ENCODE measurements at places on chromosomes 13 and 19.

DNA sequence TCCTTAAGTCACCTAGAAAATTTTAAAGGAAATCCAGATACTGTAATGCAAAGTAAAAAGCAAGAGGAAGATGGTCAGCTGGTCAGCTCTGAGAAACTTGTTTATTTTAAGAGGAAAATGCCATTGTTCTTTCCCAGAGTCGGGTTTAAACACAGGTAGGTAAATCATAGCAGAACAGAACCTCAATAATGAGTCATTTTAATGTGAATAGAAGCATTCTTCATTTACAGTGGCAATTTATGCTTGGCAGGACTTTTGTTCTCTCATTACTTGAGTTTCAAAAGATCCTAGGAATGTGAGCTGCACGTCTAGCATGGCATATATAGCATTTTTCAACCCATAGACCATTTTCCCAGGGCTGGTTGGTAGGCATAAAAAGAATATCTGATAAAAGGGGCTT lies 132.3 kb downstream of the LIG4 start:
- no peak for DNase-seq
- no peaks in the 10 kb centered on the region for H3K36me3 ChIP-seq
- H3K27me3 ChIP-seq: no peaks in the 10 kb centered on the region
- H3K4me3 ChIP-seq: no peak overlapping the region

DNA sequence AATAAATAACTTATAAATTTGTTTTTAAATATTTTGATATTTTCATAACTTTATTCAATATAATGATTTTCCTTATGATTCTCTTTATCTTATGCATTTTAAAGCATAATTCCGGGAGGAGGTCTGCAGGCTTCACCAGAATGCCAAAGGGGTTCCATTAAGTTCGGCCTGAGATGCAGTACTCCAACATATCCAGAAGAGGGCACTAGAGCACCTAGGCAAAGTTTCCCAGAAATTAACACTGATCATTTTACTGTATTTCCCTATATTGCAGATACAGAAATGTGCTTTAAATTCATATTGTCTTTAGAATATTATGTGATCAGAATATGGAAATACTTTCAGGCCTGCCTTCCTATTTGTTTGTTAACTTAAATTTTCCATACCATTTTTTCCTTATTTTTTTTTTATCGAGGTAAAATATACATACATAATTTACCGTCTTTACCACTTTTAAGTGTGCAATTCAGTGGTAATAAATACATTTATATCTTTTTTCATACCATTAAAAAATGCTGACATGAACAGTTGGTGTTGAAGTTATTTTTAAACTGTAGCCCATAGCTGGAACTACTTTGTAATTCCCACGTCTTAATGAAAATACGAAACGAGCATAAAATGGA lies 58.9 kb upstream of the TM9SF2 start:
- no peaks in the 10 kb centered on the region for H3K4me1 ChIP-seq
- no peak overlapping the region for H3K4me3 ChIP-seq
- no peaks in the 10 kb centered on the region for H3K36me3 ChIP-seq
- DNase-seq: no peak

- no peak overlapping the region for H3K27ac ChIP-seq
- no peaks in the 10 kb centered on the region for H3K27me3 ChIP-seq
- H3K4me1 ChIP-seq: peaks cover 16% of the 10 kb centered on the region
- H3K36me3 ChIP-seq: no peaks in the 10 kb centered on the region
Observed at GRCh38 chr13:30753030-30753616, 17.8 kb downstream of the ALOX5AP start.

DNA sequence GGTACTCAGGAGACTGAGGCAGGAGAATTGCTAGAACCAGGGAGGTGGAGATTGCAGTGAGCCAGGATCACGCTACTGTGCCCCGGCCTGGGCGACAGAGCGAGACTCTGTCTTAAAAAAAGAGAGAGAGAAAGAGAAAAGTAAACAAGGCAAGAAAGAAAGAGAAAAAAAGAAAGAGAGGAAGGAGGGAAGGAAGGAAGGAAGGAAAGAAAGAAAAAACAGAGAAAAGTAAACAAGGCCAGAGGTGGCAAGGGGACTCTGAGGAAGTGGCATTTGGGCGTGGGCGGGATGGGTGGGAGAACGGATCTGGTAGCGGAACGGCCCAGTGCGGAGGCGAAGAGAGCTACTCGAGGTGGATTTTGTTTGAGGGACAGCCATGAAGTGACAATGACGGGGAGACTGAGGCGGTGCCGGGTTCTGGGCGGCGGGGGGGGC lies 7.5 kb upstream of the ARRDC2 start:
- H3K36me3 ChIP-seq: no peaks in the 10 kb centered on the region
- H3K4me3 ChIP-seq: peak overlapping the region; percentile 45
- peaks cover 16% of the 10 kb centered on the region for H3K4me1 ChIP-seq
- no peaks in the 10 kb centered on the region for H3K27me3 ChIP-seq

DNA sequence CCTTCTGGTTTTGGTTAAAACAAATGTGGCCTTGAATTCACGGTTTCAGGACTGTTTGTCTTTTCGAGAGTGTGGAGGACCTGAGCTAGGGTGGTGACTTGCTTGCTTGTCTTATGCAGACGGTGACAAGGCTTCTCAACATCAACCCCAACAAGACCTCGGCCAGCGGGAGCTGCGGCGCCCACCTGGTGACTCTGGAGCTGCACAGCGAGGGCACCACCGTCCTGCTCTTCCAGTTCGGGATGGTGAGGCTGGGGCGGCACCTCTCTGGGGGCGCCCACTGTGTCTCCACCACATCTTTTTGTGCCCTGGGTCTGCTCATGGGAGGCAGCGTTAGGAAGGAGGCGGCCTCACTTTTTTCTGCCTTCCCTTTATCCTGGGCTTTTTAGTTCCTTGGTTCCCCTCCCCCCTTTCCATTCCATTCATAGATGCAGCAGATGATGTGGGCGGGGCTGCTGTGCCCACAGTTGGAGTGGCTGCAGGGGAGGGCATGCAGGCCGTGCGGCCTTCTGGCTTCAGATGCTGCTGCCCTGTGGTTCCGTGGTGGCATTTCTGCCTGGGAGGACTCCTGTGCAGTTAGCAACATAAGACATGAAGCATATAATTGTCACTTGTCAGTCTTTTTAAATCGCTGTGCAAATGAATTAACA lies 23.3 kb downstream of the LAMP1 start:
- peaks cover 53% of the 10 kb centered on the region for H3K36me3 ChIP-seq
- no peaks in the 10 kb centered on the region for H3K4me1 ChIP-seq
- H3K27ac ChIP-seq: no peak overlapping the region
- no peaks in the 10 kb centered on the region for H3K27me3 ChIP-seq
- DNase-seq: no peak
- H3K4me3 ChIP-seq: no peak overlapping the region

DNA sequence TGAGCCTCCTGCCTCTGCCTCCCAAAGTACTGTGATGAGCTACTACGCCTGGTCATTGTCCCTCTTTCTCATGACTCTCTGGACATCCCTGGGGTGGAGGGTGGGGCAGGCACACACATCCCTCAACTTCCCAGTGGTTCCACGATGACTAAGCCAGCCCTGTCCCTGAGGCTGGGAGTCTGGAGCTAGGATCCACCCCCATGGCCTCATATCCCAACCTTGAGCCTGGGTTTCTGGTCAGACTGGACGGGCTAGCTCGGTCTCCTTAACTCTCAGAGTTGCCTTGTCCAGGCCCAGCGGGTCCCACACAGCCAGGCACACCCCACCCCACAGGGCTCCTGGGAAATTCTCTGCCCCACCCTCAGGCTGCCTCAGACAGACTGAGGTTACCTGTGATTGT lies 19.6 kb downstream of the IER2 start:
- H3K4me3 ChIP-seq: no peak overlapping the region
- DNase-seq: no peak
- H3K4me1 ChIP-seq: peaks cover 49% of the 10 kb centered on the region
- no peaks in the 10 kb centered on the region for H3K36me3 ChIP-seq
- no peaks in the 10 kb centered on the region for H3K27me3 ChIP-seq

Measured in right atrium auricular region (tissue), 2 donors.